Activated gamma-delta T cell treated with Interleukin-2 at 50 U/mL for 16 hours (primary cell): ENCODE measurements at places on chromosomes 4 and X.

DNA sequence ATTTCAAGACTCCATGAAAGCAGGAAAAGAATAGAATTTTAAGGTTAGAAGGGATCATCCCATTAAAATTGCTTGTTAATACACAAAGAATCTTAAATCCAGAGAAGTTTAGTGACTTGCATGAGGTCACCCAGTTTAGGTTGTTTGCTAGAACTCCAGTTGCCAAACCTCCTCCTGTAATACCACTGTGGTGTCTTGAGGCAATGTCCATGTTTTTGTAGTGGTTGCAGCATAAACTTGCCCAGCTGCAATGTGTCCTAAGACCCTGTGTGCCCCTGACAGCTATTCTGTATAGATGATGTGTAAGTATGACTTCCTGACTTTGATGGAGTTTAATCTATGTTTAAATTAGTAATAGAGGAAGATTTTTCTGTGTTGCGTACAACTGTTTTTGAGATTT, 6.3 kb downstream of the SFRP2 start:
- no peak for DNase-seq

GRCh38 chr4:144450526-144450925, 195.4 kb upstream of the HHIP start:
- DNase-seq = no peak

DNA sequence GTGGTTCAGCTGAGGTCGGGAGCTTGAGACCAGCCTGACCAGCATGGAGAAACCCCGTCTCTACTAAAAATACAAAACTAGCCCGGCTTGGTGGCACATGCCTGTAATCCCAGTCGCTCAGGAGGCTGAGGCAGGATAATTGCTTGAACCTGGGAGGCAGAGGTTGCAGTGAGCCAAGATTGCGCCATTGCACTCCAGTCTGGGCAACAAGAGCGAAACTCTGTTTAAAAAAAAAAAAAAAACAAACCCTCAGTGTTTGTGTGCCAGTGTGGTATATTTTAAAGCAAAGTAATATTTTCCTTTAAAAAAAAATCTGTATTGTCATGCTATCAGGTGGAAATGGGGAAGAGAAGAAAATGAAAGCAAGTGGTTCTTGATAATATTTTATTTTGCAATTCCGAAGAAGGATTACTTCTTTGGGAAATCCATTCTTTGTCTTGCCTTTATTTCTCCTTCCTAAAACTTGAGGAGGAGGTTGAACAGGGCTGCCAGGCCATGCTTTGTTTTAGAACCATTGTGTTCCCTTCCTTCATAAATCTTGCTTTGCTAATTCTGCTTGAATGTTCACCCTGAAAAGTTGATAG, 14.4 kb downstream of the ALG13 start:
- no peak for DNase-seq

- DNase-seq = no peak
Measured at GRCh38 chr4:98609934-98610333, 48.5 kb downstream of the TSPAN5 start.

DNA sequence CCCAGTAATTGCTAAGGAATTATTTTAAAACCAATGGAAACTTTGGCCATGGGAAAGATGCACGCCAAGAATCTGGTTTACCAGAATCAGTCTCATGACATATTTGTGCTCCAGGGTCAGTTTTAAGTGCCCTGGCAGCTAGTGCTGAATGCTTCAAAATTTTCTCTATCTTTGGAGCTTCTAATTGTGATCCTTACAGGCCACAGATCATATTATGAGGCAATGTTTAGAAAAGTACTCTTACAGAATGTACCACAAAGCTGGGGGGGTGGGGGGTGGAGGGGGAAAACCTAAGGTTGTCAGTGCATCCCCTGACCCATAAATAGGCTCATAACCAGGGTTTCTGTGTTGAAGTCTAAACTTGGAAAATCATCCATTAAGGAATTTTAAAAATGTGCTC, 514.5 kb downstream of the INPP4B start:
- DNase-seq = no peak

GRCh38 chr4:148203056-148203898, 238.9 kb downstream of the NR3C2 start:
- no peak for DNase-seq

DNA sequence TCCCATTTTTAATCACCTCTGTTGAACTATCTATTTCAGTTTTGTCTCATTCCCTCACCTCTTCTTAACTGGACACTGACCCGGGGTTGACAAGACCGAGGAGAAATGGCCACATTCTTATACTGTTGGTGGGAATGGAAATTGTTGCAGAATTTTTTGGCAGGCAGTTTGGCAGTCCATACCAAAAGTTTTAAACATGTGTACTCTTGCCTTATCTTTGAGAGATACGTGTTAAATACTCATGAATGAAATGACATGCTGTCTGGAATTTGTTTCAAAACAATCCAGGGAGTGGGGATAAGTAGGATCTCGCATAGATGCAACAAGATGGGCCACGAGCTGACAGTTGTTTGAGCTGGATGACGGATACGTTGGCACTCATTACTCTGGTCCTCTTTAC, 12.1 kb downstream of the FGFBP1 start:
- no peak for DNase-seq

- DNase-seq = no peak
Measured at GRCh38 chr4:41146716-41147506, 67.4 kb downstream of the APBB2 start.

DNA sequence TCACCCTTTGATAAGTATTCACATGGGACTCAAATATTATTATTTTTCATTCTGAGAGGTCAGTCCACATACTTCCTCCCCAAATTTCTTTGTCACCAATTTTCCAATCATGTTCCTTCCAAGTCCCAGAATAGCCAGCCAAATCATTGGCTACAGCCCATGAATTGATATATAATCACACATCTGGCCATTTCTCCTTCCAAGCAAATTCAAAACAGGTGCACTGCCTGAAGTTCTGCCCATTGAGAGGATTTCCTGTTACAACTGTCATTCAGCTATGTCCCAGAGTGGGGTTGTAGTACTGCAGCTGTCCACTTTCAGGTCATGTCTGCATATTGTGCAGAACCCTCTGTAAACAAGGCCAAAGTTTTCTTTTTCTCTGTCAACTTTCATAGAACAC, 347.8 kb downstream of the GRID2 start:
- DNase-seq = no peak

- DNase-seq = no peak
Measured at GRCh38 chr4:39621582-39621981, 17.1 kb downstream of the SMIM14 start.
